ENCODE measurements at places on chromosomes 1 and 21. TPM values are rescaled to one million over a fixed set of nuclear protein-coding genes. Genes with fewer than 3 reads are reported as not detected.
A peak's percentile ranks its signal among the peaks of the same experiment; 100 is the strongest.

DNA sequence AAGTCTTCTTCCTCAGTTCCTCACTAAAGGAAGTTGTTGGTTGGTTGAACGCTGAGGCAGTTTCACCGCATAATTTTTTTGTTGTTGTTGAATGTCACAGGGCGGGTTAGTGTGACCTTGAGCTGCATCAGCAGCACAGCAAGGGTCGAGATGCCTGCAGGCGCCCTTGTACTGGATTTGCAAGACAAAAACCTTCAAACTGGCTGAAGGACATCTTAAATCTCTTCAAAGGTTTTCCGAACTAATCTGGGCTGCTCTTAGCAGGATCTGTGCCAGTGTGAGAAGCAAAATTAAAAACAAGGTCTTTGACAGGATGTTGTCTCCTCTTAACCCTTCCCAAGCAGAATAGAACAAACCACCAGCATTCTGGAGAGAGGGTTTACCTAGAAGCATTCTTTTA lies 59.4 kb downstream of the NRIP1 start:
- no peak for DNase-seq

- no peak for DNase-seq
Measured at GRCh38 chr1:40243351-40243750, 4.4 kb upstream of the TMCO2 start.

DIP2A gene
- total RNA-seq = 39.6 TPM

DNA sequence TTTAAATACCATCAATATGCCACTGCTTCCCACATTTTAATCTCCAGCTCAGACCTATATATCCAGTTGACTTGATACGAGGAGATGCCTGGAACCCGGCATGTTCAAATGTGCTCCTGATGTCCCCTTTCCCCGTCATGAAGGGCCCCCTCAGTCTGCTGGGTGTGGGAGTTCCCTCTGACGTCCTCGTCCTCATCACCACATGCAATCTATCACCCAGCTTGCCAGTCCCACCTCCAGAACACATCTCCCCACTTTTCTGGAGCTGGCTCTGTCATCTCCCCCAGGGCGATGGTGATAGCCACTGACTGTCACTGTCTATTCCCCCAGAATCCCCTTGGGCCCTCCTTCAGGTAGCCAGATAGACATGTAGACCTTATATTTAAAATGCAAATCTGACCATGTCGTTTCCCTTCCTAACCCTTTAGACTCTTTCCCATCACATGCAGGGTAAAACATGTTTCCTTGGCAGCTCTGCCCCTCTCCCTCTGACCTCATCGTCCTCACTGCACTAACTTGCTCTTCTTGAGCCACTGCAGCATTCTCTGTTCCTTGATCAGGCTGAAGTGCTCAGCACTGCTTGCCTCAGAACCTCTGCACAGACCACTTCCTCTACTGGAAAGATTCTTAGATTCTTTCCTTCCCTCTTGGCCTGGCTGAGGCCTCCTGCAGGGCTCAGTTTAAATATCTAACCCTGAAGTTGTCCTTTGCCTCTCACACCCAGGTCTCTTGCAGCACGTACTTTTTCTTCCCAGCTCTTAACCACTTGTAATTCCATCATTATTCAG lies 7.4 kb downstream of the AZIN2 start:
- DNase-seq = no peak

- peak; percentile 14 for DNase-seq
Measured at GRCh38 chr1:181392613-181393220, 90.6 kb upstream of the CACNA1E start.

MMEL1 gene
- total RNA-seq = not detected

C1orf50 gene
- total RNA-seq = 11.7 TPM

DNA sequence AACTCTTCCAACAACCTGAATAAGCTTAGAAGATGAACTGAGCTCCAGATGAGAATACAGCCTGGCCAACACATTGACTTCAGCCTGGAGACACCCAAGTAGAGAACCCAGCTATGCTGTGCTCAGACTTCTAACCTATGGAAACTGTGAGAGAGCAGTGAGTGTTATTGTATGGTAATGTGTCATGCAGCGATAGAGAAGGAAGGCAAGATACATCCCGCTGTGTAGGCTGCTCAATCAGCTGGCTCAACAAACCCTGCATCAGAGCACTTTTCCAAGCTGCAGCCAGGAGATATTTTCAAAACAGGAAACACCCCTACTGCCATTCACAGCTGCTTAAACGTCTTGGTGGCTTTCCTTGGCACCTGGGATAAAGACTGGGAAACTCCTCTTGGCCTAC lies 321.3 kb downstream of the SIPA1L2 start:
- no peak for DNase-seq

DNA sequence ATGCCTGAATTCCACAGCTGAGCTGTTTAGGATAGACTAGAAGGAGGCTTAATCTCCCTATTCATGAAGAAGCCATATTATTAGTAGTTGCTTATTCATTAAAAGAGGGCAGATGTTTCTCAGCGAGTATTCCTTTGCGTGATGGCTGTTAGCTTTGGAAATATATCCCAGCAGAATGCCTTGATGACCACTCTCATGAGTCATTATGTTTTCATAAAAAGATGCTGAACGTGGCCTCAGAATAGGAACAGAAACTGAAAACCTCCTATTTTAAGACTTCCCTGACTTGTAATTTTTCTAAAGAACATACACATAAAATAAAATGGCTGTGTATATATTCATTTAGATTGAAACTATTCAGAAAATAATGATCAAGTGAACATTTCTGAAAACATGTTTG lies 9.6 kb upstream of the PLA2G4A start:
- peak; percentile 61 for DNase-seq

GRCh38 chr1:176896216-176896615 lies 268.3 kb downstream of the ASTN1 start:
- no peak for DNase-seq

IGFN1 gene
- 0.05 TPM for total RNA-seq

GRCh38 chr1:75034376-75034775 lies 99.8 kb upstream of the LHX8 start:
- peak; percentile 16 for DNase-seq

DNA sequence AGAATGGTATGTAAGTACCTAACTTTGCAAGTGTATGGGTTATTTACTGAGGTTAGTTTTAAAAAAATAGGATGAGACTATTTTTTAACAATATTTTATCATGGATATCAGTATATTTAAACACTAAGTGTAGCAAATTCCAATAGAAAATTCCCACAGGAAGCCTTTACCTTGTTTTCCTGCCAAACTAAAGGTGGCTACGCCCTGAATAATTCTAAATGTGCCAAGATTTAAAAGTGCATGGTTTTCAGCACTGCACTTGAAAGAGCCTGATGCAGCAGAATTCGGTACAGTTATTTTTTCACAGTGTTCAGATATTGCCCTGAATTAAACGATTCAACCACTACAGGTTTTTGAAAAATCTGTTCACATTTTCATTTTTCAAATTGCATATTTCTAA lies 1622.8 kb upstream of the B3GALT2 start:
- no peak for DNase-seq

DNA sequence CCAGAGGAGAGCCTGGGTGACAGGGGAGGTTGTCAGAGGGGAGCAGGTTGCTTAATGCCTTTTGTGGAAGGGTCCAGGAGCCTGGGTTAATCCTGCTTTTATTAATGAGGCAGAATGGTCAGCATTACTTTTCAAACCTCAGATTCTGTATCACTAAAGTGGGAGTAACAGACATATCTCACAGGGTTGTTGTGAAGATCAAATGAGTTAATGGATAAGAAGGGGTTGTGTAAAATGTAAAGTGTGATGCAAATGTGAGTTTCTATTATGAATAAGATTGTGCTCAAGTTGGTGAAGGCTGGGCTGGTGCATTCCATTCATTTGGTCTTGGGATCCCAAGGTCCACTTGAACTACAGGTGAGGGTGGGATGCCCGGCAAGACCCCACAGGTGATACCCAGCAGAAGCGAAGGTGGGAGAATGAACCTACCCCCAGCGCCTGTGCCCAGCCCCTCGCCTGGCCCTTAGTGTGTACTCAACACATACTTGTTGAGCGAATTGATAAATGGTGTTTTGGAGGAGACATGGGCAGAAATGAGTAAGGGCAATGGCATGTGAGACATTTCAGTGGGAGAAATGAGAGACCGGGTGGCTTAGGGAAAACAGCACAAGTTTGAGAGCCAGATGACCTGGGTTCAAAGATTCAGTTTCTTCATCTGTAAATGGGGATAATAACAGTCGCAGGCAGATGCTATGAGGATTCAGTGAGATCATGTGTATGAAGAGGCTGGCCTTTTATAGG lies 6.2 kb downstream of the SLC26A9 start:
- DNase-seq = peak; percentile 72

DNA sequence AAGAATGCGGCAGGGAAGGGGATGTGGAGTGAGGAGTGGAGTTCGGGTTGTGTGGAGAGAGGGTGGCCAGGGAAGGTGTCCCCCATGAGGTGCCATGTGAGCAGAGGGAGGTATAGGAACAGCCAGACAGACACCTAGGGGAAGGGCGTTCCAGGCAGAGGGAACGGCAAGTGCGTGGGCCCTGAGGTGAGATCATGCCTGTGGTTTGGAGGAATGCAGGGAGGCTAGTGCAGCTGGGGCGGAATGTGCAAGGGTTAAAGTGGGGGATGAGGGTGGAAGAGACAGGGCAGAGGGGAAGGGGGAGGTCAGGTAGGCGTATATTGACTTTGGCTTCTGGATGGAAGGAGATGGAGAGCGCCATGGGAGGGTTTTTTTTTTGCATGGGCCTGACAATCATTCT lies 31.6 kb upstream of the PADI6 start:
- peak; percentile 59 for DNase-seq

FCRL2 gene
- total RNA-seq = not detected

GRCh38 chr1:89516055-89516454 lies 8.6 kb upstream of the LRRC8B start:
- peak; percentile 67 for DNase-seq

- DNase-seq = no peak
Measured at GRCh38 chr21:26977746-26978145, 10.9 kb upstream of the ADAMTS5 start.

DNA sequence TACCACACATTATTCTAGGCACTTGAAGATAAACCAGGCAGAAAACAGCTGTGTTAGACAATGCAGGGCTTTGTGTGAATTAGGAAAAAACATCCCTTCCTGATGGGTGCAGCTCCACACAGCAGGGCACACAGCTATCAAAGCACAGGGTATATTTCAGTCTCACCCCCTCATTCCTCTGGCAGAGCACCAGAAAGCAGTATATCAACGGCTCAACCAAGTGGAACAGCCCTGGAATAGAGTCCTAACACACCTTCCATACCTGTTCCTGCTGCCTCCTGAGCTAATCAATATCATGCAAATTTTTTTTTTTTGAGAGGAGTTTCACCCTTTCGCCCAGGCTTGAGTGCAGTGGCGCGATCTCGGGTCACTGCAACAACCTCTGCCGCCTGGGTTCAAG lies 32.1 kb downstream of the LYST start:
- DNase-seq = no peak

GRCh38 chr1:100575406-100575805 lies 37.5 kb downstream of the GPR88 start:
- DNase-seq = peak; percentile 20

DNA sequence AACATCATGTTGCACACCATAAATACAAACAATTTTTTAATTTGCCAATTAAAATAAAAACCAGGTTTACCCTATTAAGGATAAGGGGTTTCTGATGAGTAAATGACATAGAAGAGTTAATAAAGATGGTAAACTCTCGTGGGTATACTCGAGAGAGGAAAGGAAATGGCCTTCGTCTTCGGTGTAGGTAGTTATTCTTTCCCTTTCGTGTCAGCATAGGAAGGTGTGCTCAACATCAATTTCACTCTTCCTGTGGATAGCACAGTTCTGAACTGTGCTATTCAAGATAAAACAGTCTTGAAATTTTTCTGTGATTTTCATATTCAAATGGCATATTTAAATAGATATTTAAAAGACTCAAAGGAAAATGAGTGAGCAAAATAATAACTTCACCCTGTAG lies 98.2 kb downstream of the RGL1 start:
- DNase-seq = no peak

GRCh38 chr1:23273450-23274133 lies 56.3 kb upstream of the HTR1D start:
- DNase-seq = peak; percentile 82

DNA sequence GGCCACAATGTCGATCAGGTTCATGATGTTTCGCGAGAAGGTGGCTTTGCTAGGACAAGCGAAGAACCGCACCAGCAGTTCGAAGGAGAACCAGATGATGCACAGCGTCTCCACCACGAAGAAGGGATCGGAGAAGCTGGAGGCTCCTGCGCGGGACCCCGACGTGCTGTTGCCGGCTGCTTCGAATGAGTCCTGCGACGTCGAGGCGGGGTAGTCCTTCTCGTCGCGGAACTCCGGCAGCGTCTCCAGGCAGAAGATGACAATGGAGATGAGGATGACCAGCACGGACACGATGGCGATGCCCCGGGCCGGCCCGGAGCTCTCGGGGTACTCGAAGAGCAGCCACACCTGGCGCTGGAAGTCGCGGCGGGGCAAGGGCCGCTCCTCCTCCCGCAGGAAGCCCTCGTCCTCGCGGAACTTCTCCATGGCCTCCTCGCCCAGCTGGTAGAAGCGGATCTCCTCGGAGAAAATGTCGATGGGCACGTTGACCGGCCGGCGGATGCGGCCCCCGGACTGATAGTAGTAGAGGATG lies 869 bp downstream of the KCNA3 start:
- DNase-seq = no peak

GRCh38 chr1:234309598-234310459 lies 63.4 kb upstream of the COA6 start:
- DNase-seq = peak; percentile 89

DNA sequence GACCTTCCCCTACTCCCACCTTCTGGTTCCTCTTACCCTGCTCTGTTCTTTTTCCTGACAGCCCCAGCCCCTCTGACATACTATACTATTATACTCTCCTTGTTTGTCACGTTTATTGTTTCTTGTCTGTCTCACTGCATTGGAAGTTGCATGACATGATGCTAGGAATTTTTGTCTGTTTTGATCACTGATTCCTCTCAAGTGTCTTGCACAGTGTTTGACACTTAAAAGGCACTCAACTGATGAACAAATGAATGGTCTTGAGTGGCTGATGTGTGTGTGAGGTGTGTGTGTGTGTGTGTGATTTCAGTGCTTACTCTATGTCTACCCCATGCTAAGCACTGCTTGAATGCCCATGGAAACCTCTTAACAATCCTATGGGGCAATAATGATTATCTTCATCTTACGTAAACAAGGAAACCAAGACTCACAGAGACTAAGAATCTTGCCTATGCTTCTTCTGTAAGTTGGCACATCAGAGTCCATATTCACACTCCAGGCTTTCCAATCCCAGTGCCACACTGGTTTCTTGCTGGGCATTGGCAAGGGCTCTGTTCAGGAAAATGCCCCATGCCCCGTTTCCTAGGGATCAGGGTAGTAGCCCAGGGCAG lies 59.7 kb downstream of the ATP1A1 start:
- no peak for DNase-seq

PCP4 gene
- not detected for total RNA-seq

APCS gene
- total RNA-seq = not detected

GRCh38 chr1:243963571-243963970 lies 87.5 kb upstream of the ZBTB18 start:
- peak; percentile 84 for DNase-seq

DNA sequence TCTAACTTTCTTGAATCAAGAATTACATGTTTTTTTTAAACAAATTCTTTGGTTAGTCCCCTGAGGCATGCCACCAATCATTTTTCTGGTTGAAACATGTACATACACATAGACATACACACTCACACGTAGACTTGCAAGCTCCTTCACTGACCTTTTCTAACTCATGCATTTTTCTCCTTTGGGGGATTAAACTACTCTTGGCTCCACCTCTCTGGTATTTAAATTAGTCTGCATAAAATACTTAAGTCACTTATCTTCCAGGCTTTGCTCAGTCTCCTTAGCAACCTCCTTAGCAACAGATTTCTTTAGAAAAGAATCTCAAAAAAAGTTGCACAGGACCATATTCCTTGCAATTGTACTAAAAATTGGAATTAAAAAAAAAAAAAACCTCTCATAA lies 440.9 kb upstream of the LRRC7 start:
- DNase-seq = no peak

Measured in MCF 10A (cell line).